ENCODE measurements at places on chromosomes 4 and X.

DNA sequence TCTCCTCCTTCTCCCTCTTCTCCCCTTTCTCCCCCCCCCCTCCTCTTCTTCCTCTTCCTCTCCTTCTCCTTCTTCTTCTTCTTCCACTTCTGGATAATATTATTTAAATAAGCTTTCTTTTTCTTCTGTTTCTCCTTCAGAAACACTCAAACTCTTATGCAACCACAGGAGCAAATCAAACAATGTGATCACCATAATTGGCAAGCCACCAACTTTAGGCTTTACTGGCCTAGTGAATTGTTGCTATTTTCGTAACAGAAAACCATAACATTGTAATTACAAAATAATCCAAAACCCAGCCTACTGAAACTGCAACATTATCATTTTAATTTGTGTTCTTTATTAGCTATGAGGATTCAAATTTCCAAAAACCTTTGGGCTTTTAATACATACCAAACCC lies 14.3 kb downstream of the DCAF8L1 start:
- no peak for DNase-seq

DNA sequence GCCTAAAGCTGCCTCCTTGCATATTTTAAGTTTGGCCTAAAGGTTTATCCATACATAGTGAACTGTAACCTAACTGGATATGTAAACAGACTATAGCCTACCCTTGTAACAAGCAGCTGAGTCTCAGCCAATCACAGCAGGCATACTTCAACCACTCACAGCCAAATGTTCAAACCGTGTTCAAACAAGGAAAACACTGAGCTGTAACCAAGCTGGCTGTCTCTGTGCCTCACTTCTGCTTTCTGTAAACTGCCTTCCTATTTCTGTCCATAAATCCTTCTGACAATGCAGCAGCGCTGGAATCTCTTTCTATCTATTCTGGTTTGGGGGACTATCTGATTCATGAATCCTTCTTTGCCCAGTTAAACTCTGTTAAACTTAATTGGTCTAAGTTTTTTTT lies 16.4 kb downstream of the DSPP start:
- no peak for DNase-seq

DNA sequence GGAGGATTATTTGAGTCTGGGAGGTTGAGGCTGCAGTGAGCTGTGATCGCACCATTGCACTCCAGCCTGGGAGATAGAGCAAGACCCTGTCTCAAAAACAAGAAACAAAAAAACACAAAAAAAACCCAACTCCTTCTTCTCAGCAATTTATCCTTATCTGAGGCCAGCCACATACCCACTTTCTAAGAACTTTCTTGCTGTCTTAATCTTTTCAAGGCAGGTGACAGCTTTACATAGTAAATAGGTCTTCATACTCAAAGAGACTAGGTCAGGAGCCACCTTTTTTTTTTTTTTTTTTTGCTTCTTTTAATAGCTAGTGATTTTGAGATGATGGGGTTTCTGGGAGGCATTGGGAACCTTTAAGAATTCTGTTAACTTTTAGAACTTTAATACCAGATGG lies 26.1 kb upstream of the ZCCHC13 start:
- no peak for DNase-seq

- DNase-seq = no peak
Measured at GRCh38 chrX:39262641-39263040, 461.4 kb downstream of the MID1IP1 start.

GRCh38 chr4:107897823-107898222 lies 33.5 kb upstream of the CYP2U1 start:
- no peak for DNase-seq

DNA sequence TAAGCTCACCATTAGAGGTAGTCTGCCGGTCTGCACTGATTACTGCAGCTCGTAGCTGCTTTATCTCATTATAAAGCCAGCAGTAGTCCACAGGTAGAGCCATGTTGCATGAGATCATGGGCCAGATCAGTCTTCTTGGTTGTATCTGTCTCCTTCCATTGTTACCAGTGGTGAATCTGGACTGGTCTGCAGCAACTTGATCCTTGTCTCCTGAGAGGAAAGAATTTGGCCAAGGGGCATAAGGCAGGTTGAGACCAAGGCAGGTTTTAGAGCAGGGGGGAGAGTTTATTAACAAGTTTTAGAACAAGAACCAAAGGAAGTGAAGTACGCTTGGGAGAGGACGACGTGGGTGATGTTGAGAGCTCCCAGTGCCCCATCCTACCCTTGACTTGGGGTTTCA lies 228.5 kb downstream of the STIM2 start:
- no peak for DNase-seq

DNA sequence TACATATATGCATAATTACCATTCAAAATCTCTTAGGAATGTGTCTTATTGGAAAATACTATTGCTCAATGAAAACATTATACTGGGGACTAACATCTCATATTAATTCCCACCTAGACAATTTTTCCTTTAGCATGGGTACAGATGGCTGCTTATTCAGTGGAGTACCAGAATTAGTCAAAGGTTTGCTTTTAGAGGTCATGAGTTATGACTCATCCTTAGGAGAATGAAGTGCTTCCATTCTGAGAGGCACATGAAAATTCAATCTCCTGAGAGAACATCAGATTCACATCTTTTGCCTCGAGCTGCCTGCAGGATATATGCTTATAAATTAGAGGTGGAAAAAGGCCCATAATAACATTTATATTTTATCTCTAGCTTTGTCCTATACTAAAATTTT lies 378.0 kb upstream of the DMD start:
- no peak for DNase-seq

- no peak for DNase-seq
Measured at GRCh38 chrX:130136961-130137360, 26.7 kb upstream of the ELF4 start.

DNA sequence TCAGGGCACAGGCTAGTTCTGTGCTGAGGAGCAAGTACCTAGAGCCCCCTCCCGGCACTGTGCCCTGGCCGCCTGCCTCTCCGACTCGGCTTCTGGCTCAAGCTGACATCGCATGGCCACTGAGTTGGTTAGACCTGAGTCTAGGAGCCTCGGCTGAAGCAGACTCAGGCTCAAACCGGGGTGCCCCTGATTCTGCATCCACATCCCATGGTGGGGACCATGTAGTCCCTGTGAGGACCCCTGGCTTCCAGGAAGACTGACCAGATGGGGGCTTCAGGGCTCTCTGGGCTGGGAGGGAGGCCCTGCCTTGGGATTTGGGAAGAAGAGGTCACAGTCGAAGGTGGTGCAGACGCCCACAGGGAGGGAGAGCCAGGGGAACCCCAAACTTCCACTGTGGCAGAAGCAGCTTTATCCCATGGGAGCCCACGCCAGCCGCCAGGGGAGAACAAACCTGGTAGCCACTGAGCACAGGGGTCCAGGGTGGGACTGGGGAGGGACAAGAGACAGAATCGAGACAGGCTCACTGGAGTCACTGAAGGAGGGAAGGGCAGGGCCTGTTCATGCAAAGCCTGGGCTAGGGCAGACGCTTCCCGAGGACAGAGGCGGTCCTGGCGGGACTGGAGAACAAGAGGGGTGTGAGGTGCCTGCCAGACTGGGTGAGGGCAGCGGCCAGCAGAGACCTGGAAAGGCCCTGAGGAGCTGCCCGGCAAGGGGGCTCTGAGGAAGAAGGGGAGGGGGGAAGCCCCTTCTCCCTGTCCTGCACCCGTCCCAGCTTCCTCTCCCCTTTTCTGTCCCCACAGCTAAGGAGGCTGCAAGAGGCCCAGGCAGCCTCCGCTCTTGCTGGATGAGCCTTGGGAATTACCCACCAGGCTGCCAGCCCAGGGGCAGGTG lies 1.1 kb downstream of the PDE6B start:
- DNase-seq = no peak
